Activated CD4-positive, alpha-beta T cell treated with anti-CD3 and anti-CD28 coated beads for 4 hours (primary cell): ENCODE measurements at places on chromosomes 6 and 20.

DNA sequence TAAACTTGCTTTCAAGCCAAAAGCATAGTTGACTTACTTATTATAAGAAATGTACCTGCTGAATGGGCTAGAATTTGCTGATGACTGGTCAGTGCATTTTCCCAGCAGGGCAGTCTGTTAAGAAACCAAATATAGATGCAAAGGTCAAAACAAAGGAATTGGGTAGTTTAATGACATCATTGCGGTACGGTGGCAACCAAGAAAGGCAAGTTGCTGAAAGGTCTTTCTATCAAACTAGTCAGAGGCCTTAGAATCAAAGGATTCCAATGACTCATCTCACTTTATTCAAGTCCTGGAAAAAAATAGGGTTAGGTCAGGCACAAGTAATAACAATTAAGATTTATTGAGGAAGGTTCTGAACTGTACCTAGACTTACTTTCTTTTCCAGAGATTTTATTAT is 76.4 kb downstream of the KIZ start:
- DNase-seq, result no peak

DNA sequence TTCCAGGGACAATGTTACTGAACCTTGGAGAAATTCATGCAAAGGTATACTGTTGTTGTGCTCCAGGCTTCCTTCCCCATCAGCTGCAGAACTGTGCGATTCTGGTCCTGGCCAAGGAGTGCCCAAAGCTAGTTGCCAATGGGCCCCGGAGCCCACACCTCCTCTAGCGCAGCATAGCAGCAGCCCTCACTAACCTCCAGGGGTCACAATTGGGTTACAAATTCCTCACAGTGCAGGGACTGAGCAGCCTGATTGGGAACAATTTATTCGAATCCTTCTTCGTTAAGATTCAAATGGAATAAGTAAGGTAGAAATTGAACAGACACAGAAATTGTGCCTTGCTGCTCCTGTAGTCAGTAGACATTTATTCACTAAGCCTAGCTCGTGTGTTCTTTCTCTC is 284.9 kb downstream of the PRKN start:
- no peak for DNase-seq

- DNase-seq, result no peak
Observed at GRCh38 chr6:23311211-23311610, 741.8 kb downstream of the HDGFL1 start.

GRCh38 chr20:32718749-32719348 is 24.4 kb downstream of the COMMD7 start:
- no peak for DNase-seq

GRCh38 chr20:51629399-51630058 is 87.0 kb upstream of the NFATC2 start:
- no peak for DNase-seq

- no peak for DNase-seq
Observed at GRCh38 chr6:104325341-104326172, 534.2 kb downstream of the HACE1 start.
